Umbilical cord (tissue), 2 donors: ENCODE measurements at places on chromosomes 3 and 15. TPM values are rescaled to one million over a fixed set of nuclear protein-coding genes. Genes with fewer than 3 reads are reported as not detected.

The PAQR9 gene
- total RNA-seq: 7.9 TPM

The CCRL2 gene
- 1.4 TPM for total RNA-seq

The TMEM158 gene
- 72.2 TPM for total RNA-seq

The SETD2 gene
- 30.1 TPM for total RNA-seq

GRCh38 chr3:132242790-132243189 is 74.4 kb upstream of the ACP3 start:
- DNase-seq: no peak

DNA sequence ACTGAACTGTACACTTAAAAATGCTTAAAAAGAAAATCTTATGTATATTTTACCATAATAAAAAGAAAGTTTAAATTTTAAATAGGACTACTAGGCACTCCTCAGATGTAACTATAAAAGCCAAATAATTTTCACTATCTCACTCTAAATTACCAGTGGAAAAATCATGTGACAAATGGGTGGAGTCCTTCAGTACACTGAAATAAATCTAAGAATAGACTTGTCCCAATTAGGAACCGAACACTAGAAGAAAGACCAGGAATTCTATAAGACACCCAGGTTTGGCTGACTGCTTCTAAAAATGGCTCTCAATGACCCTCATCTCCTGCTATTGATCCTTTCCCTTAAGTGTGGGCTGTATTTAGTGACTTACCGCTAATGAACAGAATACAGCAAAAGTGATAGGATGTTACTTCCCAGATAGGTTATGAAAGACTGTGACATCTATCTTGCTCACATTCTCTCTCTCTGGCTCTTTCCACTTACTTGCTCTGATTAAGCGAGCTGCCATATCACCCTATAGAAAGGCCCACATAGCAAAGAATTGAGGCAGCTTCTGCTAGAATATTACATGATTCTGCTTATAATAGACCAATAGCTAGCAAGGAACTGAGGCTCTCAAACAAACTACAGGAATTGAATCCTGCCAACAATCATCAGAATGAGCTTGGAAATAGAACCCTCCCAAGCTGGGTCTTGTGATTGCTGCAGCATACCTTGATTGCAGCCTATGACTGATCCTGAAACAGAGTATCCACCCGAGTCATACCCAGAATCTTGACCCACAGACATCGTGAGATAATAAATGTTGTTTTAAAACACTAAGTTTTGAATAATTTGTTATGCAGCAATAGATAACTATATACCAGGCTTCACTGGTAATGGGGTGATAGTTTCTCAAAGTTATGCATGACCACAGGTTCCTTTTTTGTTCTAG is 16.9 kb downstream of the TTBK2 start:
- DNase-seq: no peak

DNA sequence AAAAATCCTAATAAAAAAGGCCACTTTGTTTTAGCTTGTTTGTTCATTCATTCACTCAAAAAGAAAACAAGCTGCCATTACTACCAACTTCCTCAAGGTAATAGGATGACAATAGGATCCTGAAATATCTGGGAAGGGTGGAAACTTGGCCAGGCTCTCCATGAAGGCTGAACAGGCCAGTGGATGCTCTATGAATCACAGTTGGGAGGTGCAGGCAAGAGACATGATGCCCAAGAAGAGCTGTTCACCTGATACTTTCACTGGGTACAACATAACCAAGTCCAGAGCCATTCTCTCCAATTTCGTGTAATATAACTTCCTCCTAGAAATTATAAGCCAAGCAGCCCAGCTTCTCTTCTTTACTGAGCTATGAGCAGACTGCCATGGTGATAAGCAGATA is 37.3 kb downstream of the NMNAT3 start:
- DNase-seq: no peak

GRCh38 chr3:31858439-31858838 is 122.6 kb downstream of the OSBPL10 start:
- no peak for DNase-seq

DNA sequence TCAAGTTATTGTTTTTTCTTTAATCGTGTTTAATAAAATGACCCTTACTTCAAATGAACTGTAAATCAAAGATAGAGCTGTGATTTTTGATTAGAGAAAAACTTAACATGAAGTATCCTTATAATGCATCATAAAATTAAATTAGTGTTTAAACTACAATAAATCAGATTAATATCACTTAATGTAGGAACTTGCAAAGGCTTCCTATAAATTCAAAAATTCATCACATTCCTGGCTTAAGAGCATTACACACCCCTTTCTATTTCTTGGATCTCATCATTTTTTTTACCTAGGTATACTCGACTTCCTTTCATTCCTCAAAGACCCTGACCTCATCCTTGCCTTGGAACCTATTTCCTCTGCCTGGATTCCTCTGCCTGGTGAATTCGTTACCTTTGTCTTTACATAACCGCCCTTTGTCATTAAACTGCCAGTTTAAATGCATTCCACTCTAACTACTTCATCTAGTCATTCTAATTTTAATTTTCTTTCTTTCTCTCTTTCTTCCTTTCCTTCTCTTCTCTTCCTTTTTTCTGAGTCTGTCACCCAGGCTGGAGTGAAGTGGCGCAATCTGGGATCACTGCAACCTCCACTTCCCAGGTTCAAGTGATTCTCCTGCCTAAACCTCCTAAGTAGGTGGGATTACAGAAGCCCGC is 1244.5 kb downstream of the OTOL1 start:
- no peak for DNase-seq
